ENCODE measurements at places on chromosomes 6 and 20. TPM values are rescaled to one million over a fixed set of nuclear protein-coding genes. Genes with fewer than 3 reads are reported as not detected.

The FAM83C gene
- not detected for total RNA-seq

The LY6G6C gene
- total RNA-seq = 2.5 TPM

The TFAP2A gene
- 143 TPM for total RNA-seq

The BNIP5 gene
- total RNA-seq = 2.1 TPM

The CFAP206 gene
- 5.0 TPM for total RNA-seq

The ZNF334 gene
- 12.6 TPM for total RNA-seq

The FAM83D gene
- total RNA-seq = 11.7 TPM

The PSORS1C2 gene
- not detected for total RNA-seq

The BPIFA1 gene
- total RNA-seq = 0.69 TPM

The DOK5 gene
- total RNA-seq = 2.2 TPM

The HLA-DRB1 gene
- 88.9 TPM for total RNA-seq

The PAK5 gene
- 0.69 TPM for total RNA-seq

The GSTA3 gene
- not detected for total RNA-seq

The JPH2 gene
- total RNA-seq = 17.3 TPM

The C4A gene
- total RNA-seq = 9.7 TPM

GRCh38 chr6:140541288-140541687 is 1166.8 kb upstream of the CITED2 start:
- no peak overlapping the region for H3K27ac ChIP-seq
- DNase-seq = no peak
- H3K4me1 ChIP-seq = peaks cover 32% of the 10 kb centered on the region
- H3K27me3 ChIP-seq = no peaks in the 10 kb centered on the region
- no peaks in the 10 kb centered on the region for H3K36me3 ChIP-seq

GRCh38 chr20:62042025-62042820 is 23.5 kb downstream of the TAF4 start:
- H3K36me3 ChIP-seq = peaks cover 10% of the 10 kb centered on the region
- H3K4me3 ChIP-seq = no peak overlapping the region
- H3K4me1 ChIP-seq = peaks cover 26% of the 10 kb centered on the region
- no peak for DNase-seq

- peaks cover 40% of the 10 kb centered on the region for H3K4me1 ChIP-seq
- no peak overlapping the region for H3K27ac ChIP-seq
- H3K36me3 ChIP-seq = peaks cover 11% of the 10 kb centered on the region
- H3K4me3 ChIP-seq = no peak overlapping the region
- no peak for DNase-seq
- no peaks in the 10 kb centered on the region for H3K27me3 ChIP-seq
These were observed 21.6 kb downstream of the CNKSR3 start for GRCh38 chr6:154488802-154489437.

GRCh38 chr6:100470422-100471120 is 5.8 kb upstream of the SIM1 start:
- H3K36me3 ChIP-seq = no peaks in the 10 kb centered on the region
- no peak overlapping the region for H3K27ac ChIP-seq
- no peak for DNase-seq
- peaks cover 8% of the 10 kb centered on the region for H3K4me1 ChIP-seq
- H3K4me3 ChIP-seq = no peak overlapping the region
- H3K27me3 ChIP-seq = peaks cover 89% of the 10 kb centered on the region

- H3K27me3 ChIP-seq = no peaks in the 10 kb centered on the region
- H3K27ac ChIP-seq = no peak overlapping the region
- peaks cover 9% of the 10 kb centered on the region for H3K36me3 ChIP-seq
These were observed 79.6 kb downstream of the PTPN1 start for GRCh38 chr20:50589548-50590347.

- no peaks in the 10 kb centered on the region for H3K27me3 ChIP-seq
- H3K36me3 ChIP-seq = peaks cover 10% of the 10 kb centered on the region
- no peak for DNase-seq
- peaks cover 38% of the 10 kb centered on the region for H3K4me1 ChIP-seq
- peak overlapping the region; percentile 26 for H3K4me3 ChIP-seq
These were observed 28.0 kb downstream of the DIDO1 start for GRCh38 chr20:62898093-62898964.

DNA sequence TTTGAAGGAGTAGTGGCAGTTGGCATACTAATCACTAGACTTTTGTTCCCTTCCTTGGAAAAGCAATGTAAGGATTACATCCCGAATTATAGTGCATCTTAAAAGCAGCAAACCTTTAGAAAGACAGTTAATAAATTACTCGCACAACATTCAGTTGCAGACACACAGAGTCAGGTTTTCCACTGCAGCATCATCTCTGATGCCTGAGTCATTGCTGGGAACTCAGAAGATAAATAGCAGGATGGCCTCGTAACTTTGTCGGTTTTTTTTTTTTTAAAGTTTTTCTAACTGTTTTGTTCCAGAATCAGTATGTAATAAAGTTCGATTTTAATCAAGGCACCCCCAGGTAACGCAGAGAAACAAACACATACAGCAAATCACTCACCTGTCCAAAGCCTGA is 34.3 kb downstream of the GJA10 start:
- peaks cover 7% of the 10 kb centered on the region for H3K4me1 ChIP-seq
- no peaks in the 10 kb centered on the region for H3K27me3 ChIP-seq
- DNase-seq = no peak
- H3K27ac ChIP-seq = peak overlapping the region; percentile 51

GRCh38 chr6:162177746-162178145 is 549.8 kb downstream of the PRKN start:
- peaks cover 5% of the 10 kb centered on the region for H3K27me3 ChIP-seq
- no peak overlapping the region for H3K4me3 ChIP-seq
- no peaks in the 10 kb centered on the region for H3K36me3 ChIP-seq
- DNase-seq = no peak
- H3K27ac ChIP-seq = no peak overlapping the region

- no peak overlapping the region for H3K4me3 ChIP-seq
- DNase-seq = no peak
- H3K27me3 ChIP-seq = peaks cover 31% of the 10 kb centered on the region
- H3K27ac ChIP-seq = no peak overlapping the region
These were observed 26.2 kb downstream of the CTCFL start for GRCh38 chr20:57498425-57499400.

GRCh38 chr6:28474441-28475219 is 31.3 kb upstream of the ZSCAN23 start:
- H3K27ac ChIP-seq = peak overlapping the region; percentile 65
- peaks cover 31% of the 10 kb centered on the region for H3K27me3 ChIP-seq
- peaks cover 6% of the 10 kb centered on the region for H3K4me1 ChIP-seq
- peak overlapping the region; percentile 92 for H3K4me3 ChIP-seq
- no peak for DNase-seq

- no peaks in the 10 kb centered on the region for H3K36me3 ChIP-seq
- no peaks in the 10 kb centered on the region for H3K27me3 ChIP-seq
- peak overlapping the region; percentile 30 for H3K27ac ChIP-seq
- H3K4me3 ChIP-seq = no peak overlapping the region
- no peak for DNase-seq
These were observed 61.1 kb upstream of the TBX18 start for GRCh38 chr6:84825461-84825860.

DNA sequence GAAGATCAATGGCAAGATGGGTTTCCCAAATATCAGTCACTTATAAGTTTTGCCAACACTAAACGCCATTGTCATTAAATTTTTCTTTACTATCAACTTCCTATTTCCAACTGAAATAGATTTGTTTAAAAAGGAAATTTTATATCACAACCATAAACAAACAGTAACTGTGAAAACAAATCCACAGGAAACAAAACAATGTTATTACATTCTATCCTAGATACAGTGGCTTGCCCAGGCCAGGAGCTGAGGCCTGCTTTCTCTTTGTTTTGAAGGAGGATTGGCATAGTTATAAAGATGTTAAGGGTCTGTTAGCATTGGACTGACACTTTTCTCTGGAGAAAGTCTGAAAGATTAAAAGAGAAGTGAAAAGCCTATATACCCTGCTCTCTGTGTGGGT is 24.9 kb downstream of the PPP1R16B start:
- H3K36me3 ChIP-seq = no peaks in the 10 kb centered on the region
- peaks cover 10% of the 10 kb centered on the region for H3K27me3 ChIP-seq
- DNase-seq = no peak
- no peak overlapping the region for H3K27ac ChIP-seq
- H3K4me1 ChIP-seq = peaks cover 28% of the 10 kb centered on the region

- H3K27ac ChIP-seq = no peak overlapping the region
- H3K4me1 ChIP-seq = peaks cover 20% of the 10 kb centered on the region
- no peaks in the 10 kb centered on the region for H3K27me3 ChIP-seq
- H3K36me3 ChIP-seq = peaks cover 15% of the 10 kb centered on the region
These were observed 56.3 kb downstream of the FOXO3 start for GRCh38 chr6:108616973-108617372.

- peaks cover 47% of the 10 kb centered on the region for H3K36me3 ChIP-seq
- no peaks in the 10 kb centered on the region for H3K27me3 ChIP-seq
- DNase-seq = no peak
- H3K27ac ChIP-seq = peak overlapping the region; percentile 29
- H3K4me3 ChIP-seq = no peak overlapping the region
These were observed 19.6 kb downstream of the RRBP1 start for GRCh38 chr20:17662333-17663039.

DNA sequence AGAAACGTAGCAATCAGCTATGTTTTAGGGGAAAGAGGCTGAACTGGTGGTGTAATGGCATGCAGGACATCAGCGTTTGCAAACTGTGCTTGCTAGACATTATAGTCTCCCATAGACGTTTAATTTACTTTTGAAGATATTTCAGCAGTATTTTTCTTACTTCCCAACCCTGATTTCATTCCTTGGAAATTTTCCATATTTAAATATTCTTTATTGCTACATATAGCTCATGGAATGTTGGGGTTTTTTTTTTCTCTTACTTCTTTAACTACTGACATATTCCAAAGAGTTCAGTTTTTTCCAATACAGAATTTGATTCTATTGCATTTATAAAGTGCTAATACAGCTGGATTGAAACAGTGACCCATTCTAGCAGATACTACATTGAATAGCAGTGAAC is 694.4 kb upstream of the CITED2 start:
- no peaks in the 10 kb centered on the region for H3K27me3 ChIP-seq
- no peak for DNase-seq
- H3K36me3 ChIP-seq = no peaks in the 10 kb centered on the region
- no peak overlapping the region for H3K27ac ChIP-seq
- H3K4me1 ChIP-seq = peaks cover 18% of the 10 kb centered on the region
- no peak overlapping the region for H3K4me3 ChIP-seq

DNA sequence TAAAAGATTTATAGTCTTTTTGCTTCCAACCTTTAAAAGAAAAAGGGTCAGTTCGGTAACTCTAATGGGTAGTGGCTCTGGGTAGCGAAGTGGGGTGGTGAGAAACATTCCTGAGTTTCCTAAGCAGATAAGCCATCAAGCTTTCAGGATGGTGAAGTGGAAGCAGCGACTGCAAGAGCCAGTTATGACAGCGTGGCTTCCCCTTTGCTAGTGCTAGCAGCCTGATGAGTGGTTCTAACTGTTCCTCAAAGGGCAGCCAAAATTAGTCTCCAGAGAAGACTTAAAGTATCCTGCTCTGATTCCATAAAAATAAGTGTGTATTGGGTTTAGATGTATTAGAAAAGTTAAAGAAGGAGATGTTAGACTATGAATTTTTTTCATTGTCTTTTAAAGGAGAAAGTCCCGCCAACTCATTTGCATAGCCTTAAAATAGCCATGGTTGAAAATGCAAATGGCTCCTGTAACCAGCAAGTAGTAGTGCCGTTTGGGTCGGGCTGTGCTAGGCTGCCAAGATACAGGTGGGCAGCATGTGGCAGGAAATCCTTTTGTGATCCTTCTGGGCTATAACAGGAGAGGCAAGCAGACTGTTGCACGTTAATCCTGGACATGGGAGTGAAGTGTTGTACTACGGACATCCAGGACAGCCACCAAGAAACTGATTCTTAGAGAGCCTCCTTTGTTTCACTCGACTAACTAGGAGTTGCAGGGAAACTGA is 18.0 kb downstream of the ELOVL2 start:
- peaks cover 12% of the 10 kb centered on the region for H3K4me1 ChIP-seq
- H3K4me3 ChIP-seq = no peak overlapping the region
- H3K27me3 ChIP-seq = peaks cover 16% of the 10 kb centered on the region

DNA sequence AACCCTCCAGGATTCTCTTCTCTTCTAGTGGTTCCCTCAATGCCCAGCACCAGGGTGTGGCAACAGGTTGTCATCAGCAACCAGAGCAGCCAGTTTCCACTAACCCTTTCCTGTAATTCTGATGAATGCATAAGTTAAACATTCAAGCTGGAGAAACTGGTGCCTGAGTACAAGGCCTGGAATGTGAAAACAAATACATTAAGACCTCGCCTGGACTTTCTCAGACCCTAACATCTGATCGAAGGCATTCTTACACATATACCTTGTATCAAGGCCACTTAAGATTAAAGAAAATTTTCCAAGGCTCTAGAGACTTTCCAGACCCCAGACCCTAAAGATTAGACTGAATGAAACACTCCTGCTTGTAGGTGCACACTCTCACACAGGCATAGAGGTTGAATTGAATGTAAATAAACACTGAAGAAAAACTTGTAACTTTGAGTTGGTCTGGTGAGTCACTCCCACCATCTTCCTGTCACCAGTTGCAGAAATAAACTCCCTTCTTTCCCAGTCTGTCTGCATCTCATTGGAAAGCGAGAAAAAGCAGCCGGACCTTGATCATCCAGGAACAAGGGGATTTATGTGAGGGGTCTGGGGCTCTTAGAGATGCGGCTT is 9.0 kb downstream of the LRP11 start:
- no peak for DNase-seq
- H3K27me3 ChIP-seq = no peaks in the 10 kb centered on the region
- peak overlapping the region; percentile 63 for H3K4me3 ChIP-seq
- peaks cover 14% of the 10 kb centered on the region for H3K36me3 ChIP-seq
- peak overlapping the region; percentile 99 for H3K27ac ChIP-seq
- H3K4me1 ChIP-seq = peaks cover 26% of the 10 kb centered on the region

DNA sequence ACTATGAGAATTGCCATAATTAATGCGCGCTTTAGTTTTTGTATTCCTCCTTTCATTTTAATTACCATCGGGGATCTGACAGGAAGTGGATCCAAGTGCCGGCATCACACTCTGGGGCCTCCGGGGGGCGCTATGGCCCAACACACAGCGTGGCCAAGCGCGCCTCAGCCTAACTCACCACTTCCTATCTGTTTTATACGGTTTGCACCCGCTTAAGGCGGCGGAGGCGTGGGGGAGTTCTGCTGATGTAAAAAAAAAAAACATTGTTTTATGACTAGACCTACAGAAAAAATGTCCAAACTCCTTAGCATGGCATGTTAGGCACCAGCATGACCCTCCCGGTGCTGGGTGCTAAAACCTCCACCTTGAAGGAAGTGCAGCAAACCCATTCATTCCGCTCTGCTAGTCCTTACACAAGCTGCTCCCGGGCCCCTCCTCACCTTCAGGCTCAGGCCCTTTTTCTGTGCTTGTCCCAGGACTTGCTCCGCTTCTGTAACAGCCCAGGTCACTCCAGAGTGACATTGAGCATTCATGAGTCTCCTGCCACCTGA is 4.5 kb upstream of the EBF4 start:
- H3K4me1 ChIP-seq = peaks cover 7% of the 10 kb centered on the region
- no peak overlapping the region for H3K4me3 ChIP-seq
- H3K36me3 ChIP-seq = no peaks in the 10 kb centered on the region
- DNase-seq = no peak
- no peak overlapping the region for H3K27ac ChIP-seq
- peaks cover 79% of the 10 kb centered on the region for H3K27me3 ChIP-seq

- no peak overlapping the region for H3K4me3 ChIP-seq
- H3K27me3 ChIP-seq = peaks cover 27% of the 10 kb centered on the region
- H3K36me3 ChIP-seq = no peaks in the 10 kb centered on the region
These were observed 248.8 kb upstream of the PRND start for GRCh38 chr20:4472906-4473305.

- H3K36me3 ChIP-seq = no peaks in the 10 kb centered on the region
- H3K4me1 ChIP-seq = no peaks in the 10 kb centered on the region
- no peak for DNase-seq
- H3K27ac ChIP-seq = no peak overlapping the region
- no peak overlapping the region for H3K4me3 ChIP-seq
- no peaks in the 10 kb centered on the region for H3K27me3 ChIP-seq
These were observed 133.1 kb upstream of the BACH2 start for GRCh38 chr6:90429713-90430112.
